Stomach (tissue), 19 donors: ENCODE measurements at places on chromosomes 3 and 15. TPM values are rescaled to one million over a fixed set of nuclear protein-coding genes. Genes with fewer than 3 reads are reported as not detected.
A peak's percentile ranks its signal among the peaks of the same experiment; 100 is the strongest.

Gene RARB
- 28.0 TPM for total RNA-seq

- H3K27ac ChIP-seq: no peak overlapping the region
- H3K4me3 ChIP-seq: no peak overlapping the region
Observed at GRCh38 chr15:66647358-66647757, 54.7 kb upstream of the SMAD6 start.

GRCh38 chr3:134610432-134611385 lies 40.1 kb downstream of the KY start:
- H3K36me3 ChIP-seq: peaks cover 10% of the 10 kb centered on the region
- H3K27ac ChIP-seq: no peak overlapping the region
- H3K4me3 ChIP-seq: no peak overlapping the region
- no peak for DNase-seq

- H3K4me3 ChIP-seq: no peak overlapping the region
- no peaks in the 10 kb centered on the region for H3K4me1 ChIP-seq
- H3K36me3 ChIP-seq: no peaks in the 10 kb centered on the region
Observed at GRCh38 chr3:5096336-5097008, 25.6 kb upstream of the ARL8B start.

DNA sequence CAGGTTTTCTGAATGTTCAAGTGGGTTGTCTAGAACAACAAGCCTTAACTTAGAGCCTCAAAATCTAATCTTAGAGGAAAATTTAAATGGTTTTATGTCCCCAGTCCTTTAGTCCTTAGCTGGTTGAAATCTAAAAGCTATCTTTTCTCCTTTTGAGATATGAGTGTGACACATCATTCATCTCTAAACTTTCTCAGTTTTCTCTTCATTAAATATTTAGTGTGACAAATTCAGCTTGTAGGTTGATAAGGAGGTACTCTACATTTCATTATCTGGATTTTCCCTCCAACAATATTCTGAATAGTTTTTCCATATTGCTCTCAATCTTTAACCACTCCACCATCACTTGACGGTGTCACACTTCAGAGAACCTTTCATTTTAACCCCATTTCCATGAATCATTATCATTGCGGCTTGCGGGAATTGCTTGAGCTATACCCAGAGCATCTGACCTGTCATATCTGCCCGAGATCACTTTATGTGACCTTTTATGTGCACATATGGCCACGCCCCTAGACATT lies 16.1 kb upstream of the ATP8B4 start:
- no peak overlapping the region for H3K4me3 ChIP-seq
- DNase-seq: no peak
- no peaks in the 10 kb centered on the region for H3K27me3 ChIP-seq
- no peaks in the 10 kb centered on the region for H3K4me1 ChIP-seq
- H3K36me3 ChIP-seq: no peaks in the 10 kb centered on the region

GRCh38 chr15:51186181-51186705 lies 91.5 kb upstream of the TNFAIP8L3 start:
- H3K4me1 ChIP-seq: peaks cover 36% of the 10 kb centered on the region
- no peaks in the 10 kb centered on the region for H3K36me3 ChIP-seq
- H3K4me3 ChIP-seq: no peak overlapping the region
- H3K27ac ChIP-seq: no peak overlapping the region
- H3K27me3 ChIP-seq: no peaks in the 10 kb centered on the region

DNA sequence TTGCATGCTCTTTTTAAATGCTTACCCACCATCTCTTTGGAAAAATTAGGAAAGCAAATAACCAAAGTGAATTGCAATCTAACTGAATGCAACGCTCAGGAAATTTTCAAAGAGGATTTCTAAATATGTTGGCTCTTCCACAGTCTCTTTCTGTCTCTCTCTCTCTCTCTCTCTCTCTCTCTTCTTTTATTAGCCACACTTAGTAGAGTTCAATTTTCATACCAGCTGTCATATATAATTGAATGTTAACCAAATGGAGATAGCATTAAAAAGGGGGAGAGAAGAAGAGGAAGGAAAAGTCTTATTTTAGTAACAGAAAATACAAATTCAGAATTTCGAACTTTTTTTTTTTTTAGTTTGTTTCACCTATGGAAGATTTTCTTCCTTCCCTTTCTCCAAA lies 235.9 kb upstream of the GBE1 start:
- DNase-seq: no peak
- no peaks in the 10 kb centered on the region for H3K36me3 ChIP-seq
- H3K4me1 ChIP-seq: no peaks in the 10 kb centered on the region

Gene POC1A
- not detected for total RNA-seq

DNA sequence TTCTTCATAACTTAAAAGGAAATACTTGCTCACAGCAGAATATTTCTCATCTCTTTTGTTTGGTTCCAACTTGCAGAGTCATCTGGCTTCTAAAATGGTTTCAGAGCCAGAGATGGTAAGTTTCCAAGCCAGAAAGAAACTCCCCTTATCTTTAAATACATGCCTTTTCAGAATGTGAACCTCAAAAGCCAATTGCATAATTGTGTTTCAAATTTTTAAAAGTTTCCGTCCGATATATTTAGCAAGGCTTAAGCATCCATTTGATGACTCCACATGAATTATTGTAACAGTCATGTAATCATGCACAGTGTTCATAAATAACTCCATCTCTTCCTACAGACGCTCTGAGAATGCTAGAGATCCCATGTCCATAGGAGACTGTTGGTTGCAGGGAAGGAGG lies 40.6 kb upstream of the C3orf80 start:
- no peak overlapping the region for H3K4me3 ChIP-seq
- peaks cover 23% of the 10 kb centered on the region for H3K4me1 ChIP-seq
- peak overlapping the region; percentile 43 for H3K27ac ChIP-seq
- DNase-seq: peak; percentile 48
- H3K36me3 ChIP-seq: no peaks in the 10 kb centered on the region

Gene BCHE
- total RNA-seq: not detected

GRCh38 chr3:66394019-66394752 lies 106.6 kb downstream of the LRIG1 start:
- peaks cover 81% of the 10 kb centered on the region for H3K36me3 ChIP-seq
- peak overlapping the region; percentile 83 for H3K27ac ChIP-seq
- peaks cover 22% of the 10 kb centered on the region for H3K4me1 ChIP-seq
- no peaks in the 10 kb centered on the region for H3K27me3 ChIP-seq
- H3K4me3 ChIP-seq: no peak overlapping the region
